RWPE1 (cell line): ENCODE measurements at places on chromosomes 2 and 18.

GRCh38 chr2:59744436-59744835 lies 809.0 kb downstream of the BCL11A start:
- no peak for DNase-seq

GRCh38 chr2:129402076-129402475 lies 577.4 kb upstream of the RAB6C start:
- no peak for DNase-seq

- no peak for DNase-seq
These were observed 27.6 kb downstream of the PLEKHB2 start for GRCh38 chr2:131132729-131133128.

DNA sequence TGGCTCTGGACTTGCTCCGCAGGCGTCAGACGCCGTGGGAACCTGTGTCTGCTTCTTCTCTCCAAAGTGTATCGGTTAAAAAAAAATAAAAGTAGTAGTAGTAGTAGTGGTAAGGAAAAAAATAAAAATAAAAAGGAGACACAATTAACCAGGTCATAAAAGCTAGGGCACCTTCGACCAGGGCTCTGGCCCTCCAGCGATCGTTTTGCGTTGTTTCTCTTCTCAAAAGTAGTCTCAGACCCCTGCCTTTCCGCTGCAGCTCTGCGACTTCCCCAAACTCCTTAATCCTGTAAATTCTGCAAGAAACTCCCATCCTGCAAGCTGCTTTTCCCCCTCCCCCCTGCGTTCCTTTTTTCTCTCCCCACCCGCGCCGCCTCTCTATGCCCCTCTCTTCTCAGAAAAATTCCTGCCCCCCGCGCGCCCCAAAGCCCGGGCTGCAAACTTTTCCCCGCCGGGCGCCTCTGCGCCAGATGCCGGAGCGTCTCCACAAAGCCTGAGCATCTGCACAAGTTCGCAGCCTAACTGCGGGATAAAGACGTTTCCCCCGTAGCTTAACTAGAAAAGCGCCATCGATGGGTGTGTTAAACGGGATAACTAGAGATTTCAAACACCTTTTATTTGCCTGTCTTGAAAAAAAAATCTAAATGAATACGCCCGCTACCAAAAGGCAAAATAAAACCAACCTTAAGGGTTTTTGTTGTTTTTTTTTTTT lies 1.8 kb upstream of the SALL3 start:
- no peak for DNase-seq

GRCh38 chr18:8045884-8046281 lies 478.8 kb downstream of the PTPRM start:
- DNase-seq: no peak

DNA sequence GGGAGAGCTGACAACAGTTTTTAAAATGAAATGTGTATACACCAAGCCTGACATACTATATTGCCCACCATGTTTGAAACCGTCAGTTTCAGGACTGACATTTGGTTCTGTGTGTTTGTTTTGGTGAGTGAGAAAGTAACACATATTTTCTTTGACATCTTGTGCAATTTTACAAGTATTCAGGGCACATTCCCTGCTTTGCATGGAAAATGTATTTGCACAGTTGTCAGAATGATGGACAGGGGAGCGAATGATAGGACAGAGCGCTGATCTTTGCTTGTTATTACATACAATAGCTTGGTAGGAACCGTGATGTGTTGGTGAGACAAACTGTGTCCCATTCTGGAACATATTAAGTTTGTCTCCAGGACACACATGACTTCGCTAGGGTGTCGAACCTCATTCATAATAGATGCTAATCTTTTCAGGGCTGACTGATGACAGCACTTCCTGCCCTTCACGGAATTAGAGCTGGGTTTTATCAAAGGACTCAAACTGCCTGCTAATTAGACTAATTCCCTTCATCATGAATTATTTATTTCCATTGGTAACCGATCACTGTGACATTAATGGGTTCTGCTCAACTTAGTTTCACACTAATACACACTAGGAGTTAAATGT lies 158.5 kb downstream of the CDCA7 start:
- no peak for DNase-seq

DNA sequence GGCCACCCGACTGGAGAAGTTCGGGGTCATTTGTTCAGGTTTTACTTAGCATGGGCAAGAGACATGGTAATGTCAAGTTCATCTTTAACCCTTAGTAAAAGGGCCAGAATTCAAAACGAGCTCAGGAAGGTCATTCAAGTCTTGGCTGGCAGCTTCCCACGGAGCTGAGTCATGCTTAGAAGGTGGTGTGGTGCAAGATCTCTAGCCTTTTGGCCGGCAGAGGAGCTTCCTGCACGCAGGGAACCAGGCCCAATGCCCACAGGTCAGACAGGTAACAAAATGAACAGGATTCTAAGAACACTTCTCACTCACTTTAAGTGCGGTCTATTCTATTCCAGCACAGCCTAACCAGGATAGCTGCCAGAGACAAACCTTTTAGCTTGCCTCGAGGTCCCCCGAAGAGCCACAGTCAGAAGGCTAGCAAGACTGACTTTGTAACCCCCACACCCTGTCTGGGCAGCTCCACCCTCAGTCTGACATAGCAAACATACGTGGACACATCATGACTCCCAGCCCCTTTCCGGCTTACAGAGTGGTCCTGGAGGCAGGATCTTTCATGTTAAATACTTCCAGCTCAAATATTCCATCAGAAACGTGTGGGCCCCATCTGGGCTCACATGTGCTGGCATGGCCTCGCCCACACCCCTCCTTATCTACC lies 292.7 kb downstream of the BCL11A start:
- DNase-seq: peak; percentile 87

GRCh38 chr2:139825726-139826125 lies 1045.5 kb upstream of the NXPH2 start:
- DNase-seq: no peak

GRCh38 chr2:213740453-213740852 lies 456.2 kb downstream of the SPAG16 start:
- no peak for DNase-seq

GRCh38 chr2:54824567-54824966 lies 101.1 kb downstream of the EML6 start:
- DNase-seq: no peak

DNA sequence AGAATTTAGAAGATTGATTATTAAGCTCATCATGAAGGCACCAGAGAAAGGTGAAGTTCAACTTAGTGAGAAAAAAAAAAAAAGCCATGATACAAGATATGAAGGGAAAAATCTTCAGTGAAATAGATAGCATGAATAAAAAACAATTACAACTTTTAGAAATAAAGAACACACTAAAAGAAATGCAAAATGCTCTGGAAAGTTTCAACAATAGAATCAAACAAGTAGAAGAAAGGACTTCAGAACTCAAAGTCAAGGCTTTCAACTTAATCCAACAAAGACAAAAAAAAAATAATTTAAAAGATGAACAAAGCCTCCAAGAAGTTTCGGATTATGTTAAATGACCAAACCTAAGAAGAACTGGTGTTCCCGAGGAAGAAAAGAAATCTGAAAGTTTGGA lies 105.5 kb downstream of the GRB14 start:
- DNase-seq: no peak

GRCh38 chr2:38836791-38837190 lies 38.9 kb downstream of the DHX57 start:
- no peak for DNase-seq

GRCh38 chr2:62133320-62133823 lies 62.5 kb upstream of the B3GNT2 start:
- DNase-seq: no peak

- no peak for DNase-seq
These were observed 4.8 kb downstream of the MEX3C start for GRCh38 chr18:51192696-51193095.
